SHP77 (cell line): ENCODE measurements at places on chromosomes 2 and 18.

- no peak for DNase-seq
These were observed 9.7 kb upstream of the COPS8 start for GRCh38 chr2:237075749-237076599.

DNA sequence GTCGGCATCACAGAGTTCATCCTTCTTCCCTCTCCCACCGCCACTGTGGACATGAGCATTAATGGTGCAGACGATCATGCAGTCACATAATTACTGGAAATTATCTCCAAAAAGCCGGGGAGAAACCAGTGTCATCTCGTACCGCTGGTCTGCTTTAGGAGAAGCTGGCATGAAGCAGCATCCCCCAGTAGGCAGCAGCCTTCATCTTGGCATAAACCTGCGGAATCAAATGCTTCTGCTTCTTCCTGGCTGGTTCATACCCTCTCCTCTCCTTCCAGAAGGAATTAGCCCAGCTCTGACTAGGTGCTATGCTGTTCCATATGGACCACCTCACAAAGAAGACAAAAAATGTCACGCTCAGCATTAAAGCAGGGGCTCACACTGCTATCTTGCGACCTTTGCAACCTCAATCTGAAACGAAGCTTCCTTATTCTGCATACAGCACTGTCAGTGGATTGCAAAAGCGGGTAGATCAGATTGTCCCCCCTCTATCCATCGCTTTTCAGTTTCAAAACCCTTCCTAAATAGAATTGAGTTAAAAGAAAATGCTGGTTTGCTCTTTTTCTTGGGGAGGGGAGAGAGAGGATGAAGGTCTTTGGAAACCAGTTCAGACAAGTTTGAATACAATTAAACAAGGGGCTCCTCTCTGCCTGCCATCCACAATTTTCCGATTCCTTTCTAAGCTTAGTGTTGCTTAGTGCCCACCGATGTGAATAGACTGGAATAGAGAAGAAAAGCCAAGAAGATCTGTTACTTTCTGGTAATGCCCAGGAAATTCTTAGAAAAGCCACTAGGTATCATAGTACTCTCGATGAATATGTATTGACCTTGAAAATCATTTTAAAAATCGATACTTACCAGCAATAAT lies 212.1 kb upstream of the ZNF521 start:
- no peak for DNase-seq

GRCh38 chr2:232103140-232103737 lies 141.7 kb downstream of the DIS3L2 start:
- DNase-seq, result no peak

DNA sequence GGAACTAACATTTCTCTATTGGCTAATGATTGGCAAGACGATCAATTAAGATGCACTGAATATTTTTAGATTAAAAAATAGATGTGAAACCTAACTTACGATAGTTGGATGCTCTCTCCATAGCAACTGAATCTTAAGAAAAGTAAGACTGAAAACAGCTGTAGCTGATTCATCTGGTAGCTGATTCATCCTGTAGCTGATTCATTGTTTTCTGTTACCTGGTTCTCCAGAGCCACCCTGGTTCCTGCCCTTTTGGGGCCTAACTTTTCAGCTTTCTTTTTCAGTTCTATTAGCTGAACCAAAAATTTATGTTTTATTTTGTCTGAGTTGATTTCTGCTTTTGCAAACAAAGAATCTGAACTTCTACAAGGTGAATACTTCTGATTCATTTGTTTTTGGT lies 22.7 kb upstream of the SPR start:
- DNase-seq, result no peak

DNA sequence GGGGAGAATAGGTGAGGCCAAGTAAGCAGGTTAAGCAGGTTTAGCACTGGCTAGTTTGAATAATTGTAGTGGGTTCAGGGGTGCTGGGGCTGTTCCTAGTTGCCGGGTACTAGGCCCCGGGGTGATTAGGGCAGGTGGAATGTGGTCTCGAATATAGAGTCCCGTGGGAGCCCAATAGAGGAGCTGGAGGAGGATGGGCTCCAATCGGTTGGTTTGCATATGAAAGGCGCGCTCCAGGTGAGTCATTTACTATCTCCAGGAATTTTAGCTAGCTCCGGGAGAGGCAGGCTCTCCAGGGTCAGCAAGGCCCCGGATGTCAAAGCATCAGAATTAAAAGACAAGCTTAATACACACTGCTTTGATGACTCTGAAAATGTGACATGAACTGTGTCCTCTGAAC lies 304.0 kb downstream of the ZNF521 start:
- no peak for DNase-seq

DNA sequence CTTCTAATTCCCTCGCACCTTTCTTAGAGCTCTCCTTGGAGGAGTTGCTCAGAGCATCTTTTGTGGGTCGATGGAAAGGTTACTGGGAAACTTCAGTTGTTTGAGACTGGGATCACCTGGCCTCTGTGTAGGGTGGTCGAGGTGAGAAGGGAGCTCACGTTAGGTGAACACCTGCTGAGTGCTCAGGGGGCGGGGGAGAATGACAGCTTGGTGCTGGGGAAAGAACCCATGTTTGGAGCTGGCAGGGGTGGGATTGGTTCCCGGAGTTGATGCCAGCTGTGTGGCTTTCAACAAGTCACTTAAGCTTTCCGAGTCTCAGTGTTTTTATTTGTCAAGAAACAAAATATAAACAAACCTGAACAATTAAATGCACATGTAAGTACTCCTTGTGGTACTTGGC lies 122.3 kb downstream of the GLI2 start:
- DNase-seq, result no peak

DNA sequence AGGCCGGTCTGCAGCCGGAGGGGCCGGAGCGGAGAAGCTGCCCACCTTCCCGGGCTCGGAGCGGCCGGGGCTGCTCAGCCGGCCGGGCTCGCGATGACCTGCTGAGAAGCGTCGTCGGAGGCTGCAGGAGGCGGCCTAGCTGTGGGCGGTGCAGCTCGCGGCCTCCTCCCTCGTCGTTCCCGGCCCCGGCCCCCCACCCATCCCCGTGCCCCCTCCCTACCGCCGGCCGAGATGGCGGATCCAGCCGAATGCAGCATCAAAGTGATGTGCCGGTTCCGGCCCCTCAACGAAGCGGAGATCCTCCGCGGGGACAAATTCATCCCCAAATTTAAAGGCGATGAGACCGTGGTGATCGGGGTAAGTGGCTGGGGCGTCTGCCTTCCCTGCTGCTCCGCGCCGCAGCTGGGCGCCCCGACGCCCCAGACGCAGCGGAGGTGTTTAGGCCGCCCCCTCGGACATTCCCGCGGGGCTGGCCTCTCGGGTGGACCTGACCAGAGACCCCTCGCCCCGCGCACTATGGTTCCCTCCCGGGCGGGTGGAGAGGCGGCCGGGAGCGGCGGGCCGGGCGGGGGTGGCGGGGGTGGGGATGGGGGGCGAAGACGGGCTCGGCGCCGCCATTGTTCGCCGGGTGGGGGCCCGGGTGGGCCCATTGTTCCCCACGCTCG lies 492 bp downstream of the KIF5C start:
- DNase-seq, result no peak

- peak; percentile 78 for DNase-seq
These were observed 9.5 kb downstream of the SMYD1 start for GRCh38 chr2:88077080-88077479.

DNA sequence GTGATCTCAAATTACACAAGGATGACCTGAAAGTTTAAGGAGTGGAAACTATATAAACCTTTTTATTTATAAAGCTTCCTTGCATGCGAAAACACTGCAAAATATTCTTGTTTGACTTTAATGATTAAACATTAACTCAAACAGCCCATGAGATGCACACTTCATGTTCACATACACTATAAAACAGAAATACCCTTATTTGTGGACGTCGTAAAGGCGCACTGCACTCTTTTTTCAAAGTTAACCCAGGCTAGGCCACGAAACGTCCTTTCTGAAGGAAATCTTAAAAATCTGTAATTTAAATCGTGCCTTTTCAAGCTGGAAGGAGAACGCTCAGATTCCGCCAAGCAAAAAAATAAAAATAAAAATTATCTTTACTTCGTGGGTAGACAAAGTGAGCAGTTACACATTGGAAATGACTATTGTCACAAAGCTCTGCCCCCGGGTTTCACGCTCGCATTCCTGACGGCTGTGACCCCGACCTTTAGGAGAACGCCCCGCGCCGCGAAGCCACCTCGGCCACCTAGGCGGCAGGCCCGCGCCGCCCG lies 728 bp downstream of the FAM168B start:
- DNase-seq, result no peak

DNA sequence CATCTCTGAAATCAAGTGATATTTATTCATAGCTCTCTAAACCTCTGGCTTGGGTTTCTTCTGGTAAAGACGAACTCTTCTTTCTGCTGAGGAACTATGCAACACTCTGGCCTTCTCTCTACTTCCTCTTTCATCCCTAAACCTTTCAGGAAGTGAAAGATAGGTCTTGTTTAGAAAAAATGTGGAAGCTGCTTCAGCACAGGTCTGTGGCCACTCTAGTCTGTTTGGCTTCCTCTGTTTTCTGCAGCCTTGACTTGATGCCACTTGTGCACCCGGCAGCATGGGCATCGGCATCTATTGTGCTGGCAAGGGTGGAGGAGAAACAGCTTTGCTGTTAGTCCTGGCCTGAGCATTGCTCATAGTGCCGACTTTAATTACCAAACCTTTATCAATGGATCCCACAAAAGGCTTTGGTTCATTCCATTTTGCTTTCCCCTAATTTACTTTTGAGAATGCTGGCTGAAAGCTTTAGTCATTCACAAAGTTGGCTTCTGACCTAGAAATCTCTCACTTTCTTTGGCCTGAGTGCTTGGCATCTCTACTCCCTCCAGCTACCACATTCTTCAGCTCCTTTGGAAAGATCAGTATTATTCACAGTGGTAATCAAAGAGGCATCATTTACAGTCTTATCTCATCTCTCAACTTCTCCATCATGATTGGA lies 32.0 kb upstream of the GPR39 start:
- no peak for DNase-seq

GRCh38 chr2:49801898-49802450 lies 647.7 kb upstream of the FSHR start:
- DNase-seq, result no peak

DNA sequence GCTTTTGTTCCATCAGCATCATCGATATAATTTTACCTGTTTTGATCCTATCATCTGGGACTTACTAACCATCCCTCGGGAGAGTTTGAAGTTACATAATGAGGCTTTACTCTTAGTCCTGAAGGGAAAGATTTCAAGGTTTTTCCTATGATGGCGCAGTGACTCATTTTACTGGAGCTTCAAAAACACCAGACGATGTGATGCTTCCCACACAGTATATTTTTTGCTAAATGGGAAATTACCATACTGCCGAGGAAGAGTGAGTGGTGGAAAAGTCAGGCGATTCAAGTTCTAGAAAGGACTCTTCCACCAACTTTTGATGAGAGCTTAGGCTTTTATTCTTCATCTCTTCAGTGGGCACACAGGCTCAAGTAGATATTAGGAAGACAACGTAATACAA lies 44.6 kb upstream of the GCG start:
- no peak for DNase-seq

GRCh38 chr2:9984217-9984739 lies 32.8 kb downstream of the GRHL1 start:
- peak; percentile 25 for DNase-seq

DNA sequence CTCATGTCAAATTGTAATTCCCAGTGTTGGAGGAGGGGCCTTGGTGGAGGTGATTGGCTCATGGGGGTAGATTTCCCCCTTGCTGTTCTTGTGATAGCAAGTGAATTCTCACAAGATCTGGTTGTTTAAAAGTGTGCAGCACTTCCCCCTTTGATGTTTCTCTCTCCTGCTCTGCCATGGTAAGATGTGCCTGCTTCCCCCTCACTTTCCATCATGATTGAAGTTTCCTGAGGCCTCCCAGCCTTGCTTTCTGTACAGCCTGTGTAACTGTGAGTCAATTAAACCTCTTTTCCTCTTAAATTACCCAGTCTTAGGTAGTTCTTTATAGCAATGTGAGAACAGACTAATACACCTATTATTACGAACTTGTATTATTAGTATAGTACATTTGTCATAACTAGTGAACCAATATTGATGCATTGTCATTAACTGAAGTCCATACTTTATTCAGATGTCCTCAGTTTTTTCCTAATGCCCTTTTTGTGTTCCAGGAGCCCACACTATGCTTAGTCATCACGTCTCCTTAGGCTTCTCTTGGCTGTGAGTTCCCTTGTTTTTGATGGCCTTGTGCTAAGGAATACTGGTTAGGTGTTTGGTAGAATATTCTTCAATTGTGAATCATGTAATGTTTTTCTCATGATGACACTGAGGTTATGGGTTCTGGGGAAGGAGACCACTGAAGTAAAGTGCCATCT lies 4.5 kb upstream of the MAP3K2 start:
- DNase-seq, result no peak

- DNase-seq, result no peak
These were observed 32.0 kb upstream of the IL1RL1 start for GRCh38 chr2:102279391-102279735.

- no peak for DNase-seq
These were observed 283.2 kb upstream of the MEX3C start for GRCh38 chr18:51480407-51481261.

GRCh38 chr2:23379220-23379695 lies 5.7 kb upstream of the KLHL29 start:
- no peak for DNase-seq

DNA sequence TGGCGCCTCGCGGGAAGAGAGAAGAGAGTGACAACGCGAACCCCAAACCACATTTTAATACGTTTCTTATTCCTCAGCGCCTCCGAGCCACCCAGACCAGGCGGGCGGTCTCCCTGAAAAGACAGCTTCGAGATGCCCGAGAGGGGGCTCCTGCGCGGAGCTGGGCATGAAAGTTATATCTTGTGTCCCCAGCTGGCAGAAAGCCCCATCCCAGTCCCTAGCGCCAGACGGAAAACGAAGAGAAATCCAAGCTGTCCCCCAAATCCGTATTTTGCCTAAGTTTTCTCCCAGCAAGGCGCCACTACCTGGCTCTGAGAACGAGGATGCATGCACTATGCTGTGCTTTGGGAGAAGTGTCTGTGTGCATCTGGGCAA lies 797 bp downstream of the NXPH2 start:
- no peak for DNase-seq

DNA sequence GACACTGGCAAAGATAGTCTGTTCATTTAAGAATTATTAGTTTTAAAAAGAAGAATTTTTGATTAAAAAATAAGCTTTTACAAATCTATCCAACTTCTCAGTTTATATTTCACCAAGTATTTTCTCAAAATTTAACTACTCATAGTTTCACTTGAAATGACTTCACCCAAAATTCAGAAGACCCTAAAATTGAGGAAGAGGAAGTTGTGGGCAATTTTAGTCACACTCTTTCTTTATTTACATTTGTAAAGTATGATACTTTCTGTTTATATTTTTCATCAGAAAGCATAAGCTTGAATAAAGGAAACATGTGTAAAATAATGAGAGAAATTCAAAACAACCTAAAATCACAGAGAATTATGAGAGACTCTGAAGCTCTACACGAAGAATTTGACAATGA lies 278.8 kb upstream of the MEIS1 start:
- no peak for DNase-seq

DNA sequence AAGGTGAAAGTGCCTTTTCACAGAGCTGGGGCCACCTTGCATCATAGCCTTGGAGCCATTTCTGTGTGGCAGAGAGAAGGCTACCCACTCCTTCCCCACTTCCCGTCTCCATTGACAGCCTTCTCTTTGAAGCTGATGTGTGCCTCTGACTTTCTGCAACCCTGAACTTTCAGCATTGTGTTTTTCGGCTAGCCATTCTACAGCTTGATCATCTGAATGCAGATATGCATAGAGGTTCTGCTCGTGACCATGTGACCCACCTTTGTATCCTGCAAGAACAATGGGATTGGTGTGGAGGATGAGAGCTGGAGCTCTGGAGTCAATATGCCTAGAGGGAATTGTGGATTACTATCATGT lies 69.1 kb upstream of the KCNE4 start:
- no peak for DNase-seq
